ENCODE measurements at places on chromosomes 7 and 10.

GRCh38 chr10:124016804-124017375, 76.5 kb downstream of the CHST15 start:
- DNase-seq, result no peak

- DNase-seq, result no peak
Measured at GRCh38 chr7:139572071-139572470, 48.6 kb downstream of the CLEC2L start.

GRCh38 chr10:29026802-29027580, 261.9 kb upstream of the LYZL1 start:
- no peak for DNase-seq

DNA sequence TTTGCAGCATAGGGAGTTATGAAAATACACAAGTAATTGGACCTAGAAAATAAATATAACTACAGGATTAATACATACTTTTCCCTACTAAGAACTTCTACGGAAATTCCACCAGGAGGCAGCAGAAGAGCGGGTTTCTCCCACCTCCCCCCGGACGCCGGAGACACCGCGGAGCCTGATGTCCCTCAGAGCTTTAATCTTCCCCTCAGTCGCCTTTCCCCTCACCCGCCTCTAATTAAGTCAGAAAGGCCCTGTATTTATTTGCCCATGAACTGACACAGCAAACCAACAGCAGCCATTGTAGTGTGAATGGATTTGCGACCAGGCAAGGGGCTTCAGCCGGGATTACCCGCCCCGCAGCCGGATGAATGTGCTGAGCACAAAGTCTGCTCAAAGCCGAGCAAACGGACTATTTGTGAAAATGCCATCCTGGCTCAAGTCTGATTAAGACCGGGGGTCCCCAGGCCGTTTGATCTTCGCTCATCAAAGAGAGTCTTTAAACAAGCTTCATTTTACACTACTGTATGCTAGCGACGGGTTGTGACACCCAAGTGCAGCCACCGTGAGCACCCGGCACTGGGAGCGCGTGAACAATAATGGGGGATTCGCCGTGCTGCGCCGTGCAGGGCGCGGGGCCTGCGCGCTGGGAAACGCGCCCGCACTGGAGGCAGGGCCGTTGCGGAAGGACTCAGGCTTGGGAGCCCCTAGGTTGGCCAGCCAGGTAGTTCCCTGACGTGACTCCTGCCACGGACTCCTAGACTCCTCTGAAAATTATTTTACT, 5.6 kb upstream of the DKK1 start:
- DNase-seq, result peak; percentile 82

- peak; percentile 2 for DNase-seq
Measured at GRCh38 chr7:100822236-100823139, 4.8 kb downstream of the EPHB4 start.

- no peak for DNase-seq
Measured at GRCh38 chr7:132805766-132806165, 229.5 kb upstream of the PLXNA4 start.

GRCh38 chr7:139946533-139946932, 116.2 kb downstream of the PARP12 start:
- DNase-seq, result no peak

DNA sequence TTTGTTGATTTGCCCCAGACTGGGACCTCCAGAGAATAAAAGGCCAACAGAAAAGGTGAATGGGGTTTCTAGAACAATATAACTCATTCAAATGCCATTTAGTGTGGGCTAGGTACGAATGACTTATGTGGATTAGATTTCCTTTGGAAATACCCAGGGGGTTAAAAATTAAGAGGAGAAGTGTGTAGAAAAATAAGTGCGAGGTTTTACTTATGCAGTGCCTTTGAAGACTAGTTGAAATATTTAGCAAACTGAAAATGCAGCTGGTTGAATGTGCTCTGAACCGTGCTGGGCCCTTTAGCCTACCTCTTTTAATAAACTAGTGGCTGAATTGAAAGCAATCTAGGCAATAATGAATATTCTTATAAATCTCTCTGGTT, 180.6 kb downstream of the LRMDA start:
- no peak for DNase-seq

DNA sequence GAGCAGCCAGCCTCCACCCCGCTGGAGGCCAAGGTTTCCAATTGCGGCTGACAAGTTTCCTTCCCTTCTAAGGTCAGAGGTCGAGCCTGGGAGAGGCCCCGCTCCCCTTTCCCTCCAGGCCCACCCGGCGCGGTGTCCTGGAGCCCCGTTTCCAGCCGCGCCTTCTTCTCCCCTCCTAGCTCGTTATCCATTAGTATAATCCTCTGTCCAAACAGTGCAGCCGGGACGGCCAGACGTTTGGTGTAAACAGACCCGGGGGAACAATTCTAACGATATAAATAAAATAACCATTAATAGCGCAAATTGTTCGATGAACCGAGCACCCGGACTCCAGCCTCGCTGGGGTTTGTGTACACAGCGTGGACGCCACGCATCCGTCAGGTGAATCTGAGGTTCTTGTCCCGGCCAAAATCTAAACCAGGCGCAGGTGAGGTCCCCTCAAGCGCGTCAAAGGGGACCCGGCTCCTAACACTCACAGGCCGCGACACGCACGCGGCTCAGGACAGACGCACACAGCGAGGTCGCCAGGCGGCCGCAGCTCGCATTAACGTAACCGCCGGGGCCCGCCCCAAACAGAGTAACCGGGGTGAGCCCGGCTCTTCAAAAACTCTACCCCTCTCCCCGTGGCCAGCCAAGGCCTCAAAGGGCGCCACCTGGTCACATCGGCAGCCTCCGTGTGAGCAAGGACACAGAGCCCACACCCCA, 10.8 kb upstream of the NKX2-3 start:
- peak; percentile 5 for DNase-seq

GRCh38 chr10:24680647-24681524, 42.8 kb downstream of the ARHGAP21 start:
- no peak for DNase-seq

- no peak for DNase-seq
Measured at GRCh38 chr7:43535031-43535451, 47.9 kb upstream of the STK17A start.

DNA sequence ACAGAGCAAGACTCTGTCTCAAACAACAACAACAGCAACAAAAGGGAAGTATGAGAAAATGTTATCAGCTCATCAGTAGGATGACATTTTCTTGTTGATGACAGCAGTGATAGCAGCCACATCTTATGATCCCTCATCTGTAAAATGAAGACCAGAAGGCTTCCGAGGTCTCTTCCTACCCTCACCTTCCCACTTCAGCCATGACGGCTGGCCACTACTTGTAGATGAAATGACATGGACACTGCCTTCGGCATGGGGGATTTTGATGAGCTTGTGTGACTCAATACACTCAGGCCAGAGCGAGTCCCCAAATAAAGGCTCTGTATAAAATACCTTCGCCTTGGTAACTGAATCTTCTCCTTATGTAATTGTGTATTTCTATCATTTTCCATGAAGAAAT, 6.7 kb downstream of the ECHDC3 start:
- no peak for DNase-seq

DNA sequence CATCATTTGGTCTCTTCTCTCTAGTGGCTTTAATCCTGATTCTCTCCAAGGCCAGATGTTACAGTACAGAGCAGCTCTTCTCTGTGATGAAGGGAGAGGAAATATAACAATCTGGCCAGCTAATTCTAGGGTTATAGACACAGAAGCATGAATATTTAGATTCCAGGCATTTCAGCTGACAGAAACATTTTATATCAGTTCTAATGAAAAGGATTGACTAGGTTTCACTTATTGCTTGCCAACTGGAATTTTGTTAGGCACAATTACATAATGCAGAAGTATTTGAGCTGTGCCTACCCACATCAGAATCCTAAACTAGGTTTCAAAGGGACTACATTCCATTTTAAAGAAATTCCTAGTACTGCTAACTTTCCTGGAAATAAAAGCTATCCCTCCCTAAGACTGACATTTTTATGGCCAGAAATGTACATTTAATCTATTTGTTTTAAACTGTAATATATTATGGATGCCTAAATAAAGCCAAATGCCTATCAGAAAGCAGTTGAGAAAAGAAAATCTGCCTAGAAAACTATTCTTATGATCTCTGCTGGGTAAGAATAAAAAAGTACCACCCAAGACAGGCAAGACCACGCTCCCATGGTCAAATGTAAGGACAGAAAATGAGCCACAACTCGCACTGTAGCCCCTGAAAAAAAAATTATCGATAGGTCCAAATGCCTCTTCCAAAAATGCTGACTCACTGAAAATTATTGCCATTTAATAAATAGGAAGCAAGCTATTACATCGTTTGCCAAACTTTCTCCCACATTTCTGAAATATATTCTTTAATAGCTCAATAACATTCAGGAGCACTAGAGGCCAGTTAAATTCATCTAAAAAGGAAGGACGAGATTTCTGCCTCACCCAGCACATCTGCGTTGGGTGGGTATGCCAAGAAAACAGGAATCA, 498.1 kb downstream of the KCNMA1 start:
- DNase-seq, result no peak

DNA sequence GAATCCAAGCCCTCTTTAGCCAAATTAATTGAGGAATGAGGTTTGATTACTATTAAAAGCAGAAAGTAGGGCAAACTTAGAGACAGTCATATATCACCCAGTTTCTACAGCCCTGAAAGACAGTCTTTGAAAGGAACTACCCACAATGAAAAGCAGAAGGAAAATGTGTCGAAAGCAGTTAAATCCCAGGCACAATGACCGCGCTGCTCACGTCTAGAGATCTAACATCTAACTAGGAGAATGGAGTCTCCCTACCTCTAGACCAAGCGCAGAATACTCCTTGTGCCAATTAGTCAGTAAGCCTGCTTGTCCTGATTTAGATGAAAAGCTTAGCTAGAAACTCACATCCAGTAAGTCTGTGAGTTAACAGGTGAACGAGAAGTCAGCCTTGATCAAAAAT, 350.0 kb downstream of the FGFR2 start:
- DNase-seq, result no peak

GRCh38 chr10:109993551-109994330, 14.0 kb upstream of the ADD3 start:
- no peak for DNase-seq

GRCh38 chr10:129882291-129883010, 81.6 kb downstream of the EBF3 start:
- DNase-seq, result no peak

DNA sequence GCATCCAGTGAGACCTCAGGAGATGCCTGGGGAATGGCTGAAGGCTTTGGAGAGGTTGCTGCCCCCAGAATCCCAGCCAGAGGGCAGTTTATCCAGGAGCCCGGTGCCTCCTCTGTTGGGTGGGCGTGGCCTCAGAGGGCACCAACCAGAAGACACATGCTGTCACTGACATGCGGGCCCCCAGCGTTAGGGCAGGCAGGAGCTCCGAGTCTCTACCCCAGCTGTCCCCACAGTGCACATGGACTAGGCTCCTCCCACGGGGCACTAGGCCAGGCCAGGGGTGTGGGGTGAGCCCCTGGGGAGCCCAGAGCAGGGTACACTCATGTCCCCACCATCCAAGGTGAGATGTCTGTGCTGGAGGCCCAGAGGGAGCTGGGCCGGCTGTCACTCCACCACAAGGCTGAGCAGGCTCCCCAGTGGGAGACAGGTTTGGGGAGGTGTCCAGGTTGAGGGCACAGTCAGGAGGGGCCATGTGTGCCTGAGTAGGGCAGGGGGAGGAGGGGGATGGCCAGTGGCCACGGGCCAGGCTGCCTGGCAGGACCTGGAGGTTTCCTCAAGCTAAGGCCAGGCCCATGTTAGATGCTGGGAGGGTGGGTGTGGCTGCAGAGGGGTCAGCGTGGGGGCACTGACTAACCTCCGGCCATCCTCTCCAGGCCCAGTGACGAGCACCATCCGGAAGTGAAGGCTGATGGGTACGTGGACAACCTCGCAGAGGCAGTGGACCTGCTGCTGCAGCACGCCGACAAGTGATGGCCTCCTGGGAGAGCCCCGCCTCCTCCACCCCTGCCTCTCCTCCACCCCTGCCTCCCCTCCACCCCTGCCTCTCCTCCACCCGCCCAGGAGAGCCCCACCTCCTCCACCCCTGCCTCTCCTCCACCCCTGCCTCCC, 131.3 kb downstream of the FAM53B start:
- DNase-seq, result peak; percentile 45

GRCh38 chr7:28605427-28606085, 193.2 kb downstream of the CREB5 start:
- no peak for DNase-seq

GRCh38 chr7:92547579-92547978, 19.0 kb downstream of the RBM48 start:
- DNase-seq, result no peak

- peak; percentile 72 for DNase-seq
Measured at GRCh38 chr7:45921699-45922519, 837 bp upstream of the IGFBP3 start.

GRCh38 chr7:111835066-111835465, 272.8 kb upstream of the IMMP2L start:
- DNase-seq, result peak; percentile 45

- no peak for DNase-seq
Measured at GRCh38 chr7:1662101-1662500, 8.0 kb upstream of the ELFN1 start.

DNA sequence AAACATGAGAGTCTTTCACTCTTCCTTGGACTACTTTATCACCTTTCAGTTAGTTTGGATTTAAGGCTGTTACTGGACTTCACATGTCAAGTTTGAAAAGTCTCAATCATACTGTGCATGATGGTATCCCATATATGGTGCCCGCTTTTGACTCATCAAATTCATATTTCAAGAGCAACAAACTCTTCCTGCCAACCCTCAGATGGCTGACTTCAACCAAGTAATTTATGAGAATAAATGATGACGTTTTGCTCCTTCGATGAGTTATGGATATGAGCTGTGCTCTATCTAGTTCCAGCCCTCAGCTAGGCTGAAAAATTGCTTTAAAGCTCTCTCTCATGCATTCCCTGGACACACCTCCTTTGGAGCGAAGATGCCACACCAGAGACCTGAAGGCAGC, 110.3 kb upstream of the RSU1 start:
- DNase-seq, result no peak

DNA sequence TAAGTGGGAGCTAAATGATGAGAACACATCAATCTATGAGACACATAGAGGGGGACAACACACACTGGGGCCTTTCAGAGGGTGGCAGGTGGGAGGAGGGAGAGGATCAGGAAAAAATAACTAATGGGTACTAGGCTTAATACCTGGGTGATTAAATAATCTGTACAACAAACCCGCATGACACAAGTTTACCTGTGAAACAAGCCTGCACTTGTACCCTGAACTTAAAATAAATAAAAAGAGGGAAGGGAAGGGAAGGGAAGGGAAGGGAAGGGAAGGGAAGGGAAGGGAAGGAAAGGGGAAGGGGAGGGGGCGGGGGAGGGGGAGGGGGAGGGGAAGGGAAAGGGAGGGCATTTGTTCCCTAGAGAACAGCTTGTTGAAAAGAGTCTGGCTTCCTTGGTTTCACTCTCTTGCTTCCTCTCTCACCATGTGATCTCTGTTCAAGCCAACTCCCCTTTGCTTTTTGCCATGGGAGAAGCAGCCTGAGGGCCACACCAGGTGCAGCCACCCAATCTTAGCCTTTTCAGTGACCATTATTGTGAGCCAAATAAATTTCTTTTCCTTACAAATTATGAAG, 57.7 kb downstream of the FAM13C start:
- no peak for DNase-seq

- DNase-seq, result no peak
Measured at GRCh38 chr10:75468612-75469005, 37.2 kb downstream of the LRMDA start.

- no peak for DNase-seq
Measured at GRCh38 chr7:114112806-114113205, 194.0 kb upstream of the PPP1R3A start.

GRCh38 chr7:19249281-19249680, 104.1 kb upstream of the FERD3L start:
- no peak for DNase-seq

GRCh38 chr7:45036317-45036716, 36.3 kb downstream of the CCM2 start:
- no peak for DNase-seq
